Right kidney (tissue), 9 donors: ENCODE measurements at places on chromosomes 16 and 17.

DNA sequence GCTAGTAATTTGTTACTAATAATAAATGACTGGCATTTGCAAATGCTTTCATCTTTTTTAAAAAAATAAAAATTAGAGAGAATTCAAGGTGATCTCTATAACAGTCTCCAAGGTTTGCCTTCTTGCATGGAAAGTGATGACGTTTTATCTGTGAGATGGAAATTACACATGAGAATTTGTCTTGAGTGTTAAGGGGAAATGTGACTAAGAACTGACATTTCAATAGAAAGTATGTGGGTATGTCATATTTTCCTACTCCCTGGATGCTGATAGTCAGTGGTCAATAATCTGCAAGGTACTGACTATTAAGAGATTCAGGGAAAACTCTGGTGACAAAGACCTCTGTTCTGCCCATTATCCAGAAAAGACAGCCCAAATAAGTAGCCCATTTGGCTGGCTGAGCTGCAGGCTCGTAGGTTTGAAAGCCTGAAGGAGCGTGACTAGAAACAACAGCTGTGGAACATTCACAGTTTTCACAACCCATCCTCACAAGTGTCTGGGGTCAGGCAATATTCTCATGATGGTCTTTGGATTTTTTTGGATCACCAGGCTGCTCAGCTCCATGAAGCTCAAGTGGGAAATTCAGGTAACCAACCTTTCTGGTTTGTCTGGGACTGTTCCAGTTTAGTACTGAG lies 49.7 kb upstream of the WSCD1 start:
- no peak for DNase-seq

- DNase-seq = no peak
Observed at GRCh38 chr17:30429155-30429554, 48.1 kb upstream of the GOSR1 start.

GRCh38 chr17:16464303-16465051 lies 27.5 kb downstream of the LRRC75A start:
- no peak for DNase-seq

DNA sequence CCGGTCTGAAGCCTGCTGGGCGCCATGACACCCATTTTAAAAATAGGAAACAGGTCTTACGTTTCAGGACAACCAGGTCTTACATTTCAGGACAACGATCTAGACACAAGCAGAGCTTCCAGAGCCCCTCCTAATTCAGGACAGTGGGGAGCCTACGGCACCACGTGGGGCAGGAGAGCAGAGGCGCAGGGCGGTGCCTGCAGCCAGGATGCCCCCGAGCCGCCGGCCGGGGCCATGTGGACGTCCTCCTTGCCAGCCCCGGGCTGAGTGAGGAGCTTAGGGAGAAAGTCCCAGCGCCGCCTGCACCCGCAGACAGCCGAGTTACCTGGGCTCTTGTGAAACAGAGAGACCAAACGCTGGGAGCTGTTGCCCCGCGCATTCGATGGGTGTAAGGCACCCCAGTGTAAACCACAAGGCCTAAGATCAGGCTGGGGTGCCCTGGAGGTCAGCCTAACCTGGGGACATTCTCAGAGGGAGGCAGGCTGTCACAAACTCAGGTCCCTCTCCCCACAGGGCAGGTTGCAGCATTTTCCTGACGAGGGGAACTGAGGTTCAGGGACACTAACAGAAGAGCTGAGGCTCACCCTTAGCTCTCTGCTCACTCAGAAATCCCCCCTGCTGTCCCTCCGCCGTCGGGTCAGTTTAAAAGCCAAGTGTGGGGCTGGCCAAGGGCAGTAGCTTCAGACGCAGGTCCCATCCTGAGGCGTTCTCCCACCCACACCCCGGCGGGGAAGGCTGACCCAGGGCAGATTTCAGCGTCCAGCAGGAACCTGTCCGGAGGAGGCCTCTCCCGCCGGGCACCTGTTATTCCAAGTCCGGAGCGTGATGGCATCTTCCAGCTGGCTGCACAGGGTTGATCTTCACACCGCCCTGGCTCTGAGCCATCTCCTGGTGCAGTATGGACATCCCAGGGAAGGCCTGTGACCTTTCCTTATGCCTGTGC lies 1.8 kb upstream of the NOTUM start:
- no peak for DNase-seq

DNA sequence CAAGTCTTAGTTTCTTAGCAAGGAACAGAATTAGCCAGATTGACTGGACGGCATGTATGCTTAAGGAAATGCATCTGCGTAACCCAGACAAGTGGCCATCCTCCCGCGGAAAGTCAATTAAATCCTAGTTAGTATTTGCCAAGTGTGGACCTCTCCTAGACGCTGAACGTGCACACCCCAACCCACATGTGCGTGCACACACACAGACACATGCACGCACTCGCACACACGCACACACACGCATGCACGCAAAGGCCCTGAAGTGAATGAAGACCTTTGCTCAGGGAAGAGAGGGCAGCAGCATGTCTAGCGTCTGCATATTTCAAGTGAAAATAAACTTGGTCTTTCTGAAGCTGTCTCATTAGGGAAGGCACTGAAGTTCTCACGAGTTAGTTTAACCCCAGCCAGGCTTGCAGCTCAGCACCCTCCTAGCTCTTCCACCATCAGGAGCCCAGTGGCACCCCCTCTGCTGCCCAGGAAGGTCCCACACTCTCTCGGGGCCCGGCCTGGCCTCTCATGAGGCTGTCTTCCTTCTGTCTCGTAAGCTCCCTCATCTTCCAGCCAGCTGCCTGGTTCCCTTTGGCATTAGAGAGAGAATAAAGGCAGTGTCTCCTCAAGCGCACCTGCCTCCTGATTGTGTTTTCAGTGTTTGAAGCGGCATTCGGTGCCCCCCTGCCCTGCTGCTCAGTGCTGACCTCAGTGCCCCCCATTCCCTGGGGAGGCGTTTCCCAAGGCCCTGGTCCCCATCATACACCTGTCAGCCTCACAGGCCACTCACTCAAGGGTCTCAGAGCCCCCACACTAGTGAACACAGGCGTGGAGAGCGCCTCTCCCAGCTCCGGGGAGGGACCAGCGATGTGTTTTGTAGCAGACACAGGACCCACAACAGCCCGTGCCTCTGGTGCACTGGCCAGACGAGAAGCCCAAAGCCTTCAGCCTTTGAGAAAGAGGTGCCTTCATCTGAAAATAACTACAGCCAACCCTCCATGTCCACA lies 52.2 kb upstream of the CHMP6 start:
- DNase-seq = no peak

GRCh38 chr17:74403512-74404137 lies 28.3 kb upstream of the GPRC5C start:
- no peak for DNase-seq

- DNase-seq = no peak
Observed at GRCh38 chr16:56506941-56507340, 12.9 kb downstream of the BBS2 start.
